Stimulated activated CD4-positive, alpha-beta T cell treated with anti-CD3 and anti-CD28 coated beads, Interleukin-1b, Interleukin-23, amount 100 ng/mL, for 1 hour (primary cell): ENCODE measurements at places on chromosomes 7 and 10.

DNA sequence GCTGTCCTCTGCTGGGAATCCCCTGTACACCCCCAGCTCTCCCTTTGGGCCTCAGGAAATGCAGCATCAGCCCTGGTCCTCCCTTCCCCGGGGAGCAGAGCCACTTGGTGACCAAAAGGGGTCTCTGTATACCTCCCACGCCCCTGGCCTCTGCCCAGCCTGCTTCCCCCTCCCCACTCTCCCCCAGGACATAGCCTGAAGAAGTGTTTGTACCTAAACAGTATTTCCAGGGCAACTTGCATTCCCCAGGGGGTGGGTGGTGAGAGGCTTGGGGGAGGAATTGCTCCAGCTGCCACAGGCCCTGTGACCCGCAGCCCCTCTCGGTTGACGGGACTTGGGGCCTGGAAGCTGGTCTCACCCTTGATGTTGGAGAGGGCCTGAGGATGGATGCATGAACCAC, 39.3 kb downstream of the TMEM270 start:
- DNase-seq, result no peak

DNA sequence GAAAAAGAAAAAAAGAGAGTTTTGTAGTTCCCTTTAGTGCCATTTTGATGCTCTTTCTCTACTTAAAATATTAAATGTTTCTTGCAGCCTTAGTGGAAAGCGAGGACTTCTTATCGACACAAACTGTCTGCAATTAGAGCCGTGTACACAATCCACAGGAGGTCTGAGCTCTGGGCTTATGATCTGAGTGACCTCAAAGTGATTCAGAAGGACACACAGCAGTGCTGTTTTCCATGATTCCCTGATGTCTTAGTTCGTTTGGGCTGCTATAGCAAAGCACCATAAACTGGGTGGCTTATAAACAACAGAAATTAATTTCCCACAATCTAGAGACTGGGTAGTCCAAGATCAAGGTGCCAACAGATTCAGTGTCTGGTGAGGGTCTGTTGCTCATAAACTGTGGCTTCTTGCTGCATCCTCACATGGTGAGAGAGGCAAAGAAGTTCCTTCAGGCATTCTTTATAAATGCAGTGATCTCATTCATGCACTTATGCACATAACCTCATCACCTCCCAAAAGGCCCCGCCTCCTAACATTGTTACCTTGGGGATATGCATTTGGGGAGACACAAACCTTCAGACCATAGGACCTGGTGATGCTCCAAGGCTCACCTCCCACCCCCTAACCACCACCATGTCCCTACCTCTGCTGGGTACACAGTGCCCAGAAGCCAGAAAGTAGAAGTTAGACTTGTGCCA, 204.5 kb upstream of the GHITM start:
- DNase-seq, result no peak

DNA sequence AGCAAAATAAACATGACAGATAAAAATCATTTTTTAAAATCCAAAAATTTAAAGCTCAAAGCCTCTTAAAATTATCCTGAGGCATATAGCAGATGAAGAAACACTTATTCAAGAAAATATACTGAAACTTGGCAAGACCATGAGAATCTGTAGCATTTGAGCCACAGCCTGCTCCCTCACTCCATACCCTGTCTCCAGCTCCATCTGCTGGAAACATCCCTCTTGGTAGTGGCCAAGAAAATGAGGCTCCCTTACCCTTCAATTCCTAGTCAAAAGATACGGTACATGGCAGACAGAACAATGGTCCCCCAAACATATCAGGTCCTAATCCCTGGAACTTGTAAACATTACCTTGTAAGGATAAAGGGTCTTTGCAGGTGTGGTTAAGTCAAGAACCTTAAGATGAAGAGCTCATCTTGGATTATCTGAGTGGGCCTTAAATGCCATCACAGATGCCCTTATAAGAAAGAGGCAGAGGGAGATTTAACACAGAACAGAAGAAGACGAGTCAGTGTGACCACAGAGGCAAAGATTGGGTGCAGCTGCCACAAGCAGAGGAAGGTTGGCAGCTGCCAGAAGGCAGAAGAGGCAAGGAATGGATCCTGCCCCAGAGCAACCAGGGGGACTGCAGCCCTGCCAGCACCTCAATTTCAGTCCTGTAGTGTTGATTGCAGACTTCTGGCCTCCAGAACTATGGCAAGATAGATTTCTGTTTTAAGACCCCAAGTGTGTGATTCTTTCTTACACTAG, 149.4 kb downstream of the ZNF248 start:
- DNase-seq, result no peak

GRCh38 chr7:153930696-153931095, 121.5 kb upstream of the DPP6 start:
- DNase-seq, result no peak

GRCh38 chr7:156379324-156380070, 261.1 kb upstream of the RNF32 start:
- no peak for DNase-seq

GRCh38 chr7:67311901-67312300, 315.3 kb downstream of the TYW1 start:
- no peak for DNase-seq

DNA sequence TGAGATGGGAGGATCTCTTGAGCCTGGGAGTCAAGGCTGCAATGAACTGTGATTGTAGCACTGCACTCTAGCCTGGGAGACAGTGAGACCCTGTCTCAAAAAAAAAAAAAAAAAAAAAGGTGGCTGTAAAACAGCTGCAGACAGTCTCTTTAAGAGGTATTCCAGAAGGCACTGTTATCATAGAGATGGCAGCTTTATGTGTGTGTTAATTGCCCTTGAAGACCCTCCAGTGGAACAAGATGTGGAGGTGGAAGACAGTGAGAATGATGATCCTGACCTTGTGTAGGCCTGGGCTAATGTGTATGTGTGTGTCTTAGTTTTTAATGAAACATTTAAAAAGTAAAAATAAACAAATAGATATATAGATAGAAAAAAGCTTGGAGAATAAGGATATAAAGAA, 66.0 kb downstream of the ZNF487 start:
- DNase-seq, result no peak

- no peak for DNase-seq
Observed at GRCh38 chr10:86222336-86222650, 144.3 kb downstream of the GRID1 start.

DNA sequence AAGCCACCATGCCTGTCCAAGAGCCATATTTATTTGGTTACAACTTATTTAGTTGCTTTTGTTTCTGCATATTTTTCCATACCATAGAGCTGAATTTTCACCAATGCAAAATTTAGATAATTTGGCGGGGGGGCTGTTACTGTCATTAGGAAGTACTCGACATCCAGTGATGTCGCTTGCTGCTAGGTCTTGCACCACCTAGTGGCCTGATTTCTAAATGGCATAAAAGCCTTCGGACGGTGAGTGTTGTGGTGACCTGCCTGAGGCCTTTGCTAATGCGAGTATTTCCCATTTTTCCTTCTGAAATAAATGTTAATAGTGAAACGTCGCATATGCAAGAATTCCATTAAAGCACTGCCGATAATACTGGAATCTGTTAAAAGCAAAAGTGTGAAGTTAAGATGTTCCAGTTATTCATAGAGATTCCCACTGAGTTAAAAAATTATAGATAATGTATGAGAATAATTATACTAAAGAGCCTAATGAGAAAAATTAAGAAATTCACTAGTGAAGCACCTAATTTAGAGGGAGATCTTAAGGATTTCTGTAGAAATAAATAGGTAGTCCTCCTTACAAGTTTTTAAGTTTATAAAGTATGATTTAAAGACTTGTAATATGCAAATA, 86.1 kb upstream of the DNAJB6 start:
- DNase-seq, result peak; percentile 29

DNA sequence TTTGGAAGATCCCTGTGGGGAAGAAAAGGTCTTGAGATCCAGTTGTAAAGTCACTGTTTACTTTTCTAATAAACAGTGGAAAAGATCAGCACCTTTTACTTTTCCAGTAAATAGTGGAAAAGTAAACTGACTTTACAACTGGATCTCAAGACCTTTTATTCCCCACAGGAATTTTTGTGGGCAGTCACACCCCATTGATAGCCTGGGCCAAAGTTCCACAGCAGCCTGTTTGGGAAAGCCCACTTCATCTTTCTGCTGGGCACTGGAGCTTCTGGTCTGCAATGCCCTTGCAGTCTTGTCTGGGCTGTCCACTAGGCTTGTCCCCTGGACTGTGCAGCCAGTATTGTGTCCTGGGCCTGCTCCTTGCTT, 50.2 kb downstream of the ADCY1 start:
- DNase-seq, result no peak

DNA sequence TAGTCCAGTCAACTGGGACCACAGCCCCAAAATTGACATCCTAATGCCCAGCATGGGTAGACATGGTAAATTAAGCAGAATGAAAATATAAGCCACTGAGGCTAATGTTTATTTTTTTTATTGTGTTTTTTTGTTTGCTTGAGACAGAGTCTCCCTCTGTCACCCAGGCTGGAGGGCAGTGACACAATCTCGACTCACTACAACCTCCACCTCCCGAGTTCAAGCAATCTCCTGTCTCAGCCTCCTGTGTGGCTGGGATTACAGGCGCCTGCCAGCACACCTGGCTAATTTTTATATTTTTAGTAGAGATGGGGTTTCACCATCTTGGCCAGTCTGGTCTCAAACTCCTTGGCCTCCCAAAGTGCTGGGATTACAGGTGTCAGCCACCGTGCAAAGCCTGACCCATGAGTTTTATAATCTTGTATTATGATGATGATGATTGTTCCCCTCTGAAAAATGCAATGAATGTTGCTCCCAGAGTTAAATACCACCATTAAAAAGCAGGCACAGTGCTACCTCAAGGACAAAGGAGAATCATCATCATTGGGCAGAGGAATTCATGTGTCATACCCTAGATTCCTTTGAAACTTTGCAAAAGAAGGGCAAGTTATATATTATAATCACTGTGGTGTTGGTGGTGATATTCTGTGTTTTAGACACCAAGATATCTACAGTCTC, 228.0 kb downstream of the PARD3 start:
- no peak for DNase-seq

DNA sequence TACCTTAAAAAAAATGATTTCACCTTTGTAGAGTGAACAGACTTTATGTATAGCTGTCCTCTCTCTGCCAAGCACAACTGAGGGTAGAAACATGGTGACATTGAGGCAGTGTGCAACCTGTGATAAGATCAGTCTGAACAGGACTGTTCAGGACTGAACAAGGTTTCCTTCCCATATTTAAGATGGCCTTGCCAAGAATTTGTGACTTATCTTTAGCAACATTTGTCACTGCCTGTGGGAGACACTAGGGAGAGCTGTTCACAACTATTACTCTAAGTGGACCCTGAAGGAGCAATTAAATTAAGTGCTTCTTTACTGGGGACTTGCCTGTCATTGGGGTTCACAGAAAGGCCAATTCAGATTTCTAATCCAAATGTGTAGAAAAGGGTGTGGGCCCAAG, 6.7 kb downstream of the OR13A1 start:
- DNase-seq, result no peak

GRCh38 chr7:135204341-135204749, 7.0 kb downstream of the WDR91 start:
- no peak for DNase-seq

DNA sequence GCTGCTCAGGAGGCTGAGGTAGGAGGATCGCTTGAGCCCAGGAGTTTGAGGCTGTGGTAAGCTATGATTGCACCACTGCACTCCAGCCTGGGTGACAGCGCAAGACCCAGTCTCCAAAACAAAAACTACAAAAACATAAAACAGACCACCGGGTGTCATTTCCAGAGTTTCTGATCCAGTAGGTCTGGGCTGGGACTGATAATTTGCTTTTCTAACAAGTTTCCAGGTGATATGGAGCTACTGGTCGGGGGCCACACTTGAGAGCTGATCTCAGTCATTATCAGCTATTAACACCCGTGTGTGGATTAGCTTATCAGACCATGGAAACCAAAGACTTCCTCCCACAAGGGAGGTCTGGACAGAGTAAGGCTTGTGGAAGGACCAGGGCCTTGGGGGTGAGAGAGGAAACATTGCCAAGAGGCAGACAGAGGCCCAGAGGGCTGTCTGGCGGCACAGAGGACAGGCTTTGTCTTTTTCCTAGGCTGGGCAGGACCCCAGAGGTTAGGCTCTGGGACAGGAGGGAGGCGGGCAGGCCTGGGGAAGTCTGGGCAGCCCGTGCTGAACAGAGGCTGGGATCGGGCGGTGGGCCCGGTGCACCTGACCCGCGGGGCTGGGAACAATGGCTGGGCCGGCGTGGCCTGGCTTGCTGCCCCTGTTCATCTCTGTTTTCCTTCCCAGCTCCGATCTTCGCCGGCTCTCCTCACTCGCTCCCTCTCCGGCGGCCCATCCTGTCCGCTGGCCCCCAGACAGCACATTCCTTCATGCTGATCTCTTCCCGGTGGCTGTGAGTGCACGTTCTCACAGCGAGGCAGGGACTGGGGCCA, 25.2 kb downstream of the TMEM270 start:
- DNase-seq, result no peak

- DNase-seq, result peak; percentile 10
Observed at GRCh38 chr7:38796626-38797501, 112.1 kb downstream of the VPS41 start.

- no peak for DNase-seq
Observed at GRCh38 chr7:75987805-75988567, 6.4 kb downstream of the TMEM120A start.

- no peak for DNase-seq
Observed at GRCh38 chr10:126011995-126012394, 115.6 kb downstream of the FANK1 start.
